NCI-H1105 treated with DMSO at 0.1 percent for 48 hours (cell line): ENCODE measurements at places on chromosomes 1 and 21.
A peak's percentile ranks its signal among the peaks of the same experiment; 100 is the strongest.

DNA sequence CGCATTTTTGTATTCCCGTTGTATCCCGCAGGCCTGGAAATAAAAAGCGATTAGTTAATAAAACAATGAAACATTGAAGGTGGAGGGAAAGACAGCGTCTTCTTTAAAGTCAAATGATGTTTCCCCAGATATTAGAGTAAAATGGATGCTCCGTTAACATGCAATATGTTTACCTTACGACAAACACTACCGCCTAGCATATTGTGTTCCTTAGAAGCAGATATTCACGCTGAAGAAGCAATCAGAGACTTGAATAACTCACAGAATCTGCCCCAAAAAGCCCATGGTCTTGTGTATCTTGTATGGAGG lies 583 bp upstream of the B4GALT3 start:
- no peak for DNase-seq

DNA sequence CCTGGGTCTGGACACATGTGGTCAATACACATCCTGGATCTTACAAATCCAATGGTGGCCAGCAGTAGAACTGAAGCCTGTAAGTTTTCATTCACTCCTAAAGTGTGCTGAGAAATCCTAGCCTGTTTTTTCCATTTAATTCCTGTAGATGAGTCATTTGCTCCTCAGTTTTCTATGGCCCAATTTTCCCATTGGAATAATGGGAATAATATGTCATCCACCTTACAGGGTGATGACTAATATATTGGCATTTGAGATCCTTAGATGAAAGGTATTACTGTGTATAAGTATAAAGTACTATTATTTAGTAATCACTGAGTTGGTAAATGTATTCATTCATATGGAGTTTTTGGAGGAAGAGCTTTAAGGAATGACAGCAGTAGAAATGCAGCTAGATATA lies 89.7 kb upstream of the ADAR start:
- no peak for DNase-seq

DNA sequence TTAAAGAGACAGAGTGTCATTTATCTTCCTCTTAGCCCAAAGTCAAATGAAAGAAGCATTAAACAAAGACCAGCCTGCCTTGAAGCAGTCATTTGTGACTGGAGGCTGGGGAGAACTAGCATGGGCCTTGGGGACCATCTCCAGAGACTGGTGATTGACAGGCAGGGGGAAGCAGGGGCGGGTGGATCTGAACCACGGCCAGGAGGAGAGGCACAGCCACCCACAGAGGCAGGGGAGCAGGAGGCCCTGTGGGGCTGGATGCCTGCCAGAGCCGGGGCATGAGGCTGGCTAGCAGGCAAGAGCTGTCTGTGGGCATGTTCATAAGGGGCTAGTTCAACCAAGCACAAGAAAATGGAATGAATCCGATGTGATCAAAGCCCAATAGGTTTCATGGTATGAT lies 73.9 kb downstream of the PLXNA2 start:
- DNase-seq, result peak; percentile 89

DNA sequence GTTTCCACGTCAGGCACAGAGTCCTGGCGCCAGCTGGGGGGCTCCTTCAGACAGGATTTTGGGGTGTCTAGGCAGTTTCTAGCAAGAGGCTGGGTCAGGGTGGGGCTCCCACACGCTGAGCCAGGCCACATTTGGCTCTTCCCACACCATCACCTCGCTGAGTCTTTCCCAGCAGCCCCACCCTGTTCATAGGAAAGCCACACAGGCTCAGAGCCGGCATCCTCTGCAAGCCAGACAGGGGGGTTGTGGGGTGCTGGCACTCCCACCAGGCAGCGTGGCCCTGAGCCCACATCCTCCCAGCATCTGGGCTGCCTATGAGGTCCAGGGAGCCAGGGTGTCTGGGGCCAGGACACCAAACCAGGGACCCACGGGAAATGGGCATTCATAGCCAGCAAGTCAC lies 2.8 kb upstream of the GPR153 start:
- DNase-seq, result no peak

DNA sequence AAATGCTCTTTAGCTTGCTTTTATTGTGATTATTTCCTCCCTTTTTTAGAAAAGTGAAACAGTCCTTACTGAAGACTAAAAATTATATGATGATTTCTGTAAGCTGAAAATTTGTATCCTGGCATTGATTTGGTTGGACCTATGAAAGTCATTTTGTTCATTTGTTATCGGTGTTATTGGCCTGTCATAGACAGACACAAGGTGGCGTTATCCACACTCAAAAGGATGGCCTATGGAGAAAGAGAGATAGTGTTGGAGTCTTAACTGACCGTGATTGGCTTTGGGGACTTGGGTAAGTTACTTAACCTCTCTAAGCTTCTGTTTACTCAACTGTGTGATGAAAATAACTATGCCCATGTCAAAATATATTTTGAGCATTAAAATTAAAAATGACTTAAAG lies 203.6 kb upstream of the CHODL start:
- peak; percentile 69 for DNase-seq

- no peak for DNase-seq
Observed at GRCh38 chr1:59132295-59132694, 164.6 kb upstream of the FGGY start.

- DNase-seq, result no peak
Observed at GRCh38 chr1:110361856-110362255, 22.7 kb downstream of the RBM15 start.

DNA sequence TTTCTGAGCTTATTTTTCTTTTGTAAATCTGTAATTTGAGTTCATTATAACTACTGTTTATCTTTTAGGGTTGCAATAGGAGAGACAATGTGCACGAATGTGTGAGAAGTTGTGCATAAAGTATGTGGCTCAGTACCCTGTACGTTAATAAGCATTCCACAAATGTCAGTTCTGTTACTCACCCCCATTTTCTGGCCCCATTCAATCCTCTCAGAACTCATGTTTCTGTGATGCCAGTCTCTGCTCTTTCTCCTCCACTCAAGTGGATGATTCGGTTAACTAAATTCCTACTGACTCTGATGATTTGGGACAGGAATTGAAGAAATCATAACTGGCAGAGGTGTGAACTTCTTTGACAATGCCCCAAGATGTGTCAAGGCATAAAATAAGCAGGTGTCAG lies 10.2 kb upstream of the DMRTB1 start:
- no peak for DNase-seq

DNA sequence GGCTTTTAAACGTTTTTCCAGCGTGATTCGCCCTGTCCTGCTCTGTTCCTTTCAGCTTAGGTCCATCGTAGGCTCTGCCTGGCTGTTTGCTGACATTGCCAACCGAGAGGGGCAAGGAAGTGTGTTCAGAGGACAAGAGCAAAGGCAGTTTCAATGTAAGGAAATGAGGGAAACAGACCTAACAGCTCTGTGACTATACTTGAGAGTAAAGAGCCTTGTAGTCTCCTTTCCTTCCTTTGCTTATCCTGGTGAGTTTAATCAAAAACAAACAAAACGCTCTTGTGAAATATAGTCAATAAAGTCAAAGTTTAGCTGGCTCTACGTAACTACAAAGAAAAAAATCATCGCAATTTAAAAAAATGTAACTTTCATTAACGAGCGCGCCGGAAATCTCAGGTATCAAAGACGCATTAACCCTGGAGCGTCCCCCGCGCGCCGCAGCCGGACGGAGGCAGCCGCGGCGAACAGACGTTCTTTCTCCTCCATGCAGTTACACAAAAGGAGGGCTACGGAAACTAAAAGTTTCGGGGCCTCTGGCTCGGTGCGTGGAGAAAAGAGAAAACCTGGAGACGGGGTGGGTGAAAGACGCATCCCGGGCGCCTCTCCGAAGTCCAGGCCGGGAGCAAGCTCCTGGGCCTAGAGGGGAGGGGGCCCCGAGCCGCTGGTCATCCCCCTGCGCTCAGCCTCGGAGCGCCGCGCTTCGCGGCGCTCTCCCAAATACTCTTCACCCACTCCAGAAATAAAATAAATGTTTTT lies 617 bp upstream of the ADGRL2 start:
- DNase-seq, result peak; percentile 76

DNA sequence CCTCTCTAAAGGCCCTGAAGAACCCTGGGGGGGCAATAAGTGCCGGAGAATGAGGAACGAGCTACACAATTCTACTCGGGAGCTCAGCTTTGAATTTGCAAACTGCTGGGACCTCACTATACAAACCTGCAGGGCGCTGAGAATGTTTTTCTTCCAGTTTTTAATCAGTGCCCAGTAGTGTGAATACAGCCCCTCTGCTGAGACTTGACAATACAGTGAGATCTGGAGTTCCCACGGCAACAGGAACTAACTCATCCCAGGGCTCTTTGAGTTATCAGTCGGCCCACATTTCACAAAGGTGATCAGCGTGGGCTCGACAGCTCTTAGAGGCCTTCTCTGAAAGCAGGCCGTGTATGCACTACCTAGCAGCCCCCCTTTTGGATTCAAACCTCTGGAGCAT lies 41.7 kb downstream of the TMEM53 start:
- peak; percentile 23 for DNase-seq

- no peak for DNase-seq
Observed at GRCh38 chr1:224404916-224405603, 29.5 kb downstream of the WDR26 start.
